H54 (cell line): ENCODE measurements at places on chromosomes 4 and X.

- DNase-seq, result no peak
These were observed 72.2 kb upstream of the GABRG1 start for GRCh38 chr4:46196086-46196485.

DNA sequence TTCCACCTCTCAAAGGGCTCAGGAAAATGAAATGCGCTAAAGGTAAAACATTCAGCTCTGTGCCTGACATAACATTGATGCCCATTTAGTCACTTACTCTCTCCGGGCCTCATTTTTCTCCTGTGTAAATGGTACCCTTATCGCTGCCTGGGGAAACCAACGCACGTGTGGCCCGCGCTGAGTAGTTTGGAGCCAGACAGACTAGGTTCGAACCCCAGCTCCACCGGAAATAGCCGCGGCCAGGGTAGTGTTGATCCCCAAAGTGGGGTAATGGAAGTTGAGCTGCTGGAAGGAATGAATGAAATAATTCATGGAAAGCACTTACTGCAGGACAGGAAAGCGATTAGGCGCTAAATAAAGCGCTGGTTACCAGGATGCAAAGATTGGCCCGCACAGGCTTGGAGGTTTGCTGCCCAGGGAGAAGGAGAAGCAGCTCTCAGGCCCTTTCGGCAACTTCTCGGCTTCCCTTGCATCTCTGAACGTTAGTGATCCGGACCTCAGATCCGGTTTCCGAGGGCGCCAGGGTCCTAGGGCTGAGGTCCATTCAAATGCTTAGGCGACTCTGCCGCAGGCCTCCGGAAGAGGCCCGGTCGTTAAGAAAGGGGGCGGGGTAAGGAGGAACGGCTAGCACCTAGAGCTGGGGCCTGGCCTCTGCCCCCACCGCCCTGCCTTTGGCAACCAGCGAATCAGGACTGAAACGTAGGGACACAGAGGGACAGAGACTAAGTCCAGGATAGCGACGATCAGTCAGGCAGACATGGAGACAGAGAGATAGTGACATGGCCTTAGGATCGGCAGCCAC, 13.3 kb downstream of the NKX3-2 start:
- no peak for DNase-seq

GRCh38 chrX:107577933-107578332, 50.4 kb upstream of the PRPS1 start:
- no peak for DNase-seq

DNA sequence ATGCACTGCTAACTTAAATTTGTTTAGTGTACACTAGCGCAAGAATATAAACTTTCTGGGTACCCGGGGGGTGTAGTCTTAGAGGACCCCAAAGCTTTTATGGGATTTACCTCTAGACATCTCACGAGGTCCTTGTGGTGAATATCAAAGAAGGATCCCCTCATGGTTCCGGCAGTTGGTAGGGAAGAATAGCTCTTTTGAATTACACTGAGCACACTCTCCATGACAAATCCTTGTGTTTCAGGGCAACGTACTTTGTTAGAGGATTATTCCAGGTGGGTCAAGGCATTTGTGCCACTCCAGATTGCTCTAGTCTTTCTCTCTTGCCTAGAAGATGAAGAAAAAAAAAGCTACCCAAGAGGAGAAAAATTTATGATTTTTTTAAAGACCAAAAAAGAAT, 387.6 kb downstream of the PDHA2 start:
- no peak for DNase-seq

- DNase-seq, result no peak
These were observed 9.0 kb upstream of the RPL34 start for GRCh38 chr4:108611365-108611764.

DNA sequence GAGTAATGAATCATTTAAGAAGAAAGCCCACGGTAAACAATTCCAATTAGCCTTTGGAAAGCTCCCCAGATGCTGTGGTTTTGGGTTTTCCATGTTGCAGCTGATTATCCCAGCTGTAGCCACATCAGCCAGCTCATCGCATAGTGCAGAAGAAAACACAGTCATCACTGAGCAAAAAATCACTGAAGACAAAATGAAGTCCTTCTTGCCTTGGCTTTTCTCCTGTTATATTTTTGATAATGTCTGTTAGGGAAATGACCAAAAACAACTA, 193.0 kb upstream of the C1QTNF7 start:
- DNase-seq, result peak; percentile 6

DNA sequence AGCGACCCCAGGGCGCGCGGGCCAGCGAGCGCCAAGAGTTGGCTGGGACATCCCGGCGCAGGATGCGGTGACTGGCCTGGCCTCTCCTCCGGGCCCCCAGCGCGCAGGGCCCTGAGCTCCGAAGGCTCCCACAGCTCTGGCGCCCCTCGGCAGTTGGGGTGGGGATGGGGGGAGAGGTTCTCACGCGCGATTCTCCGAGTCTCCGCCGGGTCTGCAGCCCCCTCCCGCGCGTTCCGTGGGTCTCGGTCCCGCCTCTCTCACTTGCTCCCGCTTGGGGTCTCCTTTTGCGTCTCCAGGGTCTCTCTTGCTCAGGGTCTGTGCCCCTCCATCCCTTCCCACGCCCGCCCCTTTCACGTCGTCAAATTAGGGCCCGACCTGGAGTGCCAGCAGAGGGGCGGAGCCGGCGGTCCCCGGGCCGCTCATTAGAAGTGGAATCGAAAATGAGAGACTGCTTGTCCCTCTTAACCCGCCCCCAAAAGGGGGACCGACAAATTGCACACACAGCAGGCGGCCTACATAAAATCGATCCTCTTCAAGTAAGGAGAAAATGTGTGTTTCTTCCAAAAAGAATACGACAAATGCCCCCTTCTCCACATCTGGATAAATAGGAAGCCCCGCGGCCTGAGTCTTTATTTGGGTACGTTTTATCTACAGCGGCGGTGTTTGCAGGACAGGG, 877 bp upstream of the NKX1-1 start:
- DNase-seq, result no peak

DNA sequence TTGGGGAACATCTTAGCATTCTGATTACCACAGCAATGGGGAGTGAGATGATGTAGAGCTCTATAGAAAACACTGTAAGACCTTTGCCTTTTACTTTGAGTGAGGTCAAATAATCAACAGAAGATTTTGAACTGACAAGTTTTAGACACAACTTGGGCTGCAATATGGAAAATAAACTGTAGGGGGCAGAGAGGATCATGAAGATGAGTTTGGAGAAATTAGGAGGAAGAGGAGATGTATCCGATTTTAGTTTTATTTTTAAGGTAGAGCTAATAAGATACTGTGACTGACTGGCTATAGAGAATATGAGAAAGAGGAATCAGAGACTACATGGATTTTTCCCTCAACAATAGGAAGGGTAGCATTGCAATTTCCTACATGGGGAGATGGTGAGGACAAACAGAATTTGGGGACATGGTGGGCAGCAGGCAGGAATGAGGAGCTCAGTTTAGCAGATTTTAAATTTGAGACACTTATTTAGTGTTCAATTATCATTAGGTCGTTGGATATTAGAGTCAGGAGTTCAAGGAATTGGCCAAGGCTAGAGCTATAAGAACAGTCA, 563.1 kb downstream of the INPP4B start:
- DNase-seq, result no peak

DNA sequence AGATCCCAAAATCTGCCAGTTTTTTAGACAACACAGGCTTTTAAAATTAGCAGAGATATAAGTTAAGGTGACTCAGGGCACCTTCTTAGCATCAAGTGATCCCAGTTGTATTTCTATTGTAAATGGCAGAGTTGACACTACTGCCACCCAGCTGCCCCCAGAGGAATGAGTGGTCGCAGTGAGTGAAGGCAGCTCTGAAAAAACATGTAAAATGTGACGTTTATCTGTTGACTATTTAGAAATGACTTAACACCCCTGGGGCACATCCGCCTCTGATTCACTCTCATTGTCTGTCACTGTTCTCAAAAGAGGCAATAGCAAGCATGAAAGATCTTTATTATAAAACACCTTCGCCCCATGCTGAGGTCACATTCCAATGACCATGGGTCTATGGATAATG, 592.4 kb downstream of the ACTRT1 start:
- no peak for DNase-seq

DNA sequence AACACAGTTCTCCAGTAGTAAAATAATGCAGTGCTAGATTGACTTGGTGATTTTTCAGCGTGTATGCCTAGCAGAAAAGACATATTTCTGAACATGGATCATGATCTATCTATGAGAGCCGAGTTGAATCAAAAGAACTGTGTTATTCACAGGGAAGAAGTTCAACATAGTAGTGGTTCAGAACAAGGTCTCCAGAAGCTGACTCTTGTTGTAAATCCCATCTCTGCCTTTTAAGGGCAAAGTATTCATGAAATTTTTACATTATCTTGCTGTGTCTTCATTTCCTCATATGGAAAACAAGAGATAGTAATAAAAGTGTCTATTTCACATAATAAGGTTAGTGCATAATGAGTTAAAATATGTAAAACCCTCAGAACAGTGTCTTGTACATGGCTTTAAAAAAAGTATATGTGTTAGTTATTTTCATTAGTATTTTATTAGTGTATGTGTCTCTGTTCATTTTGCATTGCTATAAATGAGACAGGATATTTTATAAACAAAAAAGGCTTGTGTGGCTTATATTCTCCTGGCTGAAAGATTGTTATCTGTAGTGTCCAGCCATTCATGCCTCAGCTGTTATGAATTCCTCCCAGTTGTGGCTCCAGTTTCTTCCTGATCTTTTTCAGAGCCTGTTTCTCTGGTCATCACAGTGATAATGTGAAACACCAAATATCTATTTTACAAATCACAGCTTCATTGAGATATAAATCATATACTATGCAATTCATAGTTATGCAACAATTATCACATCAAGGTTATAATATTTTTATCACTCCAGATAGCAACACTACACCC, 1351.2 kb downstream of the STIM2 start:
- DNase-seq, result no peak

DNA sequence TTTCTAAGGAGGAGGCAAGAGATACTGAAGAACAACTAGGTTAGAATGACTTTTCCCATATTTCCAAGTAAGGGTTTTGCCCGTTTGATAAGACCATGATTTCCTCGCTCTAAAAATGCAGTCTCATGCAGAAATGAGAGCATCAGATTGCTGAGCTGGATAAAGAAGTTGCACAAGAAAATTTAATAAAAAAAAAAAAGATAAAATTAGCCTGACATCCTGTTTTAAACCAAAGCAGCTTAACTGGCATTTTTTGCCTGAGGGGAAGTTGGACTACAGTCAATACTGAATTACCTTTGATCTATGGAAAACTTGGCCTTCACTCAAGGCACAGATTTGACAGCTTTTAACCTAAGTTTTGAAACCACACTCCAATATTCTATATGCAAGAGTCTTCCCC, 208.4 kb downstream of the GASK1B start:
- no peak for DNase-seq

- no peak for DNase-seq
These were observed 148.7 kb upstream of the RASGEF1B start for GRCh38 chr4:81620442-81620841.

- DNase-seq, result peak; percentile 62
These were observed 34.3 kb downstream of the NALF2 start for GRCh38 chrX:69538321-69538876.

DNA sequence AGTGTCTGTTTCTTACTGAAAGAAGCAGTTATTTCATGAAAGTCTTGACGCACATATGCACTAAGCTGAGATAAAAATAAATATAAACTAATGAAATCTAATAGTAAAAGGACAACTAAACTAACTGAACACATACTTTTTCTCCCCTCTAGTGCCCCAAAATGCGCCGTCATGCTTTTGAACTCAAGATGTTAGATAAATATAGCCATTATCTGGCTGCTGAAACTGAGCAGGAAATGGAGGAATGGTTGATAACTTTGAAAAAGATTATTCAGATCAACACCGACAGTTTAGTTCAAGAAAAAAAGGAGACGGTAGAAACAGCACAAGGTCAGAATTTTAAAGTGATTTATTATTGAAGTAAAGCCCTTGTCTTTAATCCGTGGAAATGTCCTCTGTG, 70.2 kb downstream of the DOCK11 start:
- no peak for DNase-seq

GRCh38 chr4:147355847-147356246, 125.0 kb upstream of the EDNRA start:
- DNase-seq, result no peak

DNA sequence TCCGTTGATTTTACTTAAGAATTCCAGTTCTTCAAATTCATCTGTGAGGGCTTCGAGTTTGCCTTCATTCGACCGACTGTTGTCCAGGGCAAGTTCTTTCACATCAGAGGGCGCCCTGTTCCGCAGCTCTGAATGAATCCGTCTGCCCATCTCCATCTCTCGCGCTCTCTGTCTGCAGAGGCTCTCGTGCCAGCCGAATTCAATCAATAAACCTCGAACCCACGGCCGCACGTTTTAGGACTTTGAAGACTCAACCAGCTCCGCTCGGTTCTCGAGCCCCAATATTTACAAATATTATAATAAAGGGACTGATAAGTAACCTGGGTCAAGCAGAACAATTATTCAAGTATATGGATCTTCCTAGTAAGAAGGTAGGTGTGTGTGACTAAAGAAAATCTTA, 556.4 kb upstream of the SMIM31 start:
- no peak for DNase-seq

GRCh38 chr4:132556316-132556715, 592.8 kb upstream of the PCDH10 start:
- no peak for DNase-seq

DNA sequence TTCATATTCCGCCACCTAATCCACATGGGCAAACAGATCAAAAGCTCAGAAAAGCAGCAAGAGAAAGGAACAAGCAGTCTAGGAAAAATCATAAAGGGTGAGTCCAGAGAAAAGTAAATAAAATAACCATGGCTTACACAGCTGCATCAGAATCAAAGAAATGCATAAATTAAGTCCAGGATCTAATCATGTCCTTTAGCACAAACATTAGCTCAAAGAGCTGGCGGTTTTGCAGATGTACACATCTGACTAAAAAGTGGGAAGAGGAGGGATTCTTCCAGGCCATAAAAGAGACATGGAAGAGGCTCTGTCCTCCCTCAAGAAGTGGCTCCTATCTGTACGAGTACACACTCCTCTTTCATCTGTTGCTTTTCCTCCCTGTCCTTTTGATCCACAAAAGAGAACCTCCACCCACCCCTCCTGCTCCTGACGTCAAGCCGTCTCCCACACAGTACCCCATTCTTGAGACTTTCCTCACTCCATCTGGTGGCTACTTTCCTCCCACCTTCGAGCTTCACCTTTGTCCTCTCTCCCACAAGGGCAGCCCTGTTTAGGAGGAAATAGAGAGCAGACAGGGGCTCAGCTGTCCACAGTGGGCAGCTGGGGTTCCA, 92.5 kb downstream of the RASL11B start:
- no peak for DNase-seq

- DNase-seq, result no peak
These were observed 17.0 kb downstream of the ADGRA3 start for GRCh38 chr4:22498866-22499265.
